IMR-90 (cell line): ENCODE measurements at places on chromosomes 13 and 19. TPM values are rescaled to one million over a fixed set of nuclear protein-coding genes. Genes with fewer than 3 reads are reported as not detected.

- DNase-seq, result no peak
Measured at GRCh38 chr19:5173993-5174392, 166.6 kb downstream of the PTPRS start.

- DNase-seq, result no peak
Measured at GRCh38 chr13:36190771-36191170, 23.6 kb downstream of the SOHLH2 start.

DNA sequence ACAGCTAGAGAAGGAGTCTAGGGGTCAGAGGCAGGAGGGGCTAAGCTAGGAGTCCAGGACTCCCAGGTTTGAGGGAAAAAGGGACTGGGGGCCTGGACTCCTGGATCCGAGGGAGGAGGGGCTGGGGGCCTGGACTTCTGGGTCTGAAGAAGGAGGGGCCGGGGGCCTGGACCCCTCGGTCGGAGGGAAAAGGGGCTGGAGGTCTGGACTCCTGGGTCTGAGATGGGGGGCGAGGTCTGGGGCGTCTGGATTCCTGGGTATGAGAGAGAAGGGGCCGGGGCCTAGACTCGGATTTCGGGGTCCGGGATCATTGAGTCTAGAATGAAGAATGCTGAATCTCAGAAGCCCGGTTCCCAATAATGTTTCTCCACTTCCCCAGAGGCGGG, 18.5 kb downstream of the BRSK1 start:
- no peak for DNase-seq

- DNase-seq, result no peak
Measured at GRCh38 chr13:73910733-73911132, 223.5 kb downstream of the KLF12 start.

DNA sequence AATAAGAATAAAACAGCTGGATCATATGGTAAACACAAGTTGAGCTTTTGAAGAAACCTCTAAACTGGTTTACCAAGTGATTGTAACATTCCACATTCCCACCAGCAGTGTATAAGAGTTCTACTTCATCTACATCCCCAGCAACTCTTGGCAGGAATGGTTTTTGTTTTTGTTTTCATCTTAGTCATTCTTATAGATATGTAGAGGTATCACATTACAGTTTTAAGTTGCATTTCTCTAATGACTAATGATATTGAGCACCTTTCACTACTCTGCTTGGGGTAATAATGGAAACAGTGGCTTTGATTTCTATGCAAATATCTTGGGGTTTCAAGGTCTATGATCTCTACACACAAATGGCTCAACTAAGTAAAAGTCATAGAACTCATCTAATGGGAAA, 614.5 kb downstream of the TBC1D4 start:
- DNase-seq, result no peak

DNA sequence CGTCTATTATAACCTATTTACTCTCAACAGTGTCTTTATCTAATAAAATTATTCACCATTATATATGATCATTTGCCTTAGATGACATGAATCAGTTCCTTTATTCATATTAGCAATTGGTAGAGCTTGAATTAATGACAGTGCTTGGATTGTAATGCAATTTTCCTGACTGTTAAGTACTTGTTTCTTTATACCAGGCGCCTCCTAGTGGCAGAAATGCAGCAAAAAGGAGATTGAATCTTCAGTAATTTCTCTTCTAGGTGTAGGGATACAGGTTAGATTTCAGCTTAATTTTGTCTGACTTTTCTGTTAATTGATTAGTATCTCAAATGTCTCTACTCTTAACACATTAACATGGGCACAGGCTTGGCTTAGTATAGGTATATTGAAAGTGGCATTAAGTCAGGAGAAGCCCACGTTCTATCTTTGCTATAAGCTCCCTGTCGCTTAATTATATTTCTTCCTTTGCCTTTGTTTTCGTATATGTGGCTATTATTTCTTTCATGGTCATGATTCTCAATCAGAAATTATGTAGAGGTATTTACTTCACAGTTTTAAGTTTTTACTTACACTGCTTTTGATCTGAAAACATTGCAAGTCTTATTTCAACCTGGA, 9.1 kb upstream of the LHFPL6 start:
- peak; percentile 78 for DNase-seq

- DNase-seq, result no peak
Measured at GRCh38 chr13:57991041-57991440, 359.5 kb downstream of the PCDH17 start.

DNA sequence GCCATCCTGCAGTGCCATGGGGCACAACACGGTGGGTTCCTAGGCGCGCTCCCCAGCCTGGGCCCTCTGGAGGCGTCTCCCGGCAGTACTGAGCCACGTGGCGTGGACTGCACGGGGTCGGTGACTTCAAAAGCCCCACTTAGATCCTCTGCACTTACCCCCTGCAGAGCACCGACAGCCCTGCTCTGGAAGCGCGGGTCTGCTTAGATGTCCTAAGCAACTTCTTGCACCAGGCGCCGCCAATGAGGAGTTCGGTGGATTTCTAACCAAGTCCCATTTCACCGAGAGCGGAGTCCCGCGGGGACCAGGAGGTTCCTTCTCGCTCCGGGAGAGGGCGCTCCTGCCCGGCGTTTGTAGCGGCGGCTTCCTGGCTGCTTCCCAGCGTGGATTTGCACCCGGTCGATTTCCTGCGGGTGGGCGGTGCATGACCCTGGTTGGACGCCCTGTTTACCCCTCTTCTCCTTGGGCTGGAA, 25.2 kb upstream of the ZNF845 start:
- no peak for DNase-seq

- peak; percentile 84 for DNase-seq
Measured at GRCh38 chr19:43700395-43701000, 15.4 kb upstream of the IRGC start.

DNA sequence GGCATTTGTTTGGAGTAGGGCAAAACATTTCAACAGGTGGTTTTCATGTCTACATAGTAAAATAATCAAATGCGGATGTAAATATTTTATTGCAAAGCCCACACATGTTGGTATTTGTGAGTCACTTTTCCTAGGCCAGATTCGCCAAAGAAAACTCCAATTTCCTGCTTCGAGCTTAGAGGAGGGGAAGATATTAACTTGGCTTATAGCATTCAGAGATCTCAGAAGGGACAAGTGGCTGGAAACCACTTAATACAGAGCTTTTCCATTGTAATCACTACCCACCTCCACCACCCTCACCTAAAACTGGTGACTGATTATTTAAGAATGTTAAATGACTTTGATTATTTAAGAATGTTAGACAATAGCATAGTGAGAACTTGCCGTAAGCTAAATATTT, 530.6 kb upstream of the SPRY2 start:
- no peak for DNase-seq

- DNase-seq, result no peak
Measured at GRCh38 chr19:7098096-7098495, 28.6 kb downstream of the ZNF557 start.

DNA sequence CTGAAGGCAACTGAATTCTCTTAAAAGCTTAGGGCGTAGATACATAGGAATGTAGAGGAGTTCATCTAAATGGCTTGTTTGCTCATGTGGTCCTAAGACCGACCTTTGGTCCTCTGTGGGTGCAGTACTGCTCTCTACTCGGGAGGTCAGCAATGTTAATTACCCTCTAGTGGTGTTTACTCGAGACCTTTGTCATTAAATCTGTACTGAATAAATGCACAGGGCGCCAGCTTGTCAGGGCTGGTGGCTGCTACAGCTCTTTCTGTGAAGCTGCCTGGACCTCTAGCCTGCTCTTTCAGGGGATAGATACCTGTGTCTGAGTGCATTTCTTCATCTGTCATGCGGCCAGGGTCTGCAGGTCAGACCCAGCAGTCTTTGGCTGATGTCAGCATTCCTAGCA, 29.2 kb upstream of the MPHOSPH8 start:
- DNase-seq, result no peak

- DNase-seq, result no peak
Measured at GRCh38 chr19:8192221-8192820, 16.8 kb upstream of the CERS4 start.

GRCh38 chr13:52785739-52786138, 46.1 kb upstream of the CNMD start:
- no peak for DNase-seq

DNA sequence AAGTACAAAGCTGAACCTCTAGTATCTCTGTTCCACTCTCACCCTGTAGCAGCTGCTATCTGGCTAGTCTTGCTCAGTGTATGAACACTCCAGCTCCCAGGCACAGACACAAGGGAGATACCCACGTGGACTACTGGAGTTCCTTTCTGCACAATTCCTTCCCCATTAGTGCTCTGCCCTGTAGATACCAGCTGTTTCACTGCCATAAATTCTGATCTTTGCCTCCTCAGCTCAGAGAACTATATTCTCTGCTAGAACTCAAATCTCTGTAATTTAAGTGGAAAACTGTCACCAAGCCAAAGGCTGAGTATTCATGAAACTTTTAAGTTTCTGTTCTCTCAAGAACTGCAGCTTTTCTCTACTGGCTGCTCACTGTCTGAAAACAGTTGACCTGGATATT, 273.7 kb downstream of the DIAPH3 start:
- DNase-seq, result peak; percentile 19

DNA sequence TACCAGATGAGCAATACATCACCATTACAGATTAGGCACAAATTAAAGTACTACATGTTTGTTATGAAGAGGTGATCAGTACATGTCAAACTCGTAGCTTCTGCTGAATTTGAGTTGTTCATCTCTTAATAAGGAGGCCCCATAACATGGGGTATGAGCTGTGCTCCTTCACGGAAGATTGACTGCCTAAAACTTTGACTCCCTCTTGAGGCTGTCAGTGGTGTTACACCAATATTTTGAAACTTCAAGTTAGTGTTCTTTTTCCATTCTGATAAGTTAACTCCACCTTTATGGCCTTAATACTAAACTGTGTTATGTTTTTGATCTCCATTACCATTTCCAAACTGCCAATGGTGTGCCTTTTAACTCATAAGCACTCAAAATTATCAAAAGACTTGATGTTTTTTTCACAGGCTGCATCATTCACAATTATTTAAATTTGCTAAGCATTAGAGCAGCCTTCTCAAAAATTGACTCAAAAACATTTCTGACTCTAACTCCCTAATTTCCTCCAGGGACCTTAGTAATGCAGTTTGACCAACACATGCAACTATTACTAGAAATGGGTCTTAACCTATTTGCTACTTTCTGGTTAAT, 1591.5 kb downstream of the PCDH9 start:
- peak; percentile 63 for DNase-seq

DNA sequence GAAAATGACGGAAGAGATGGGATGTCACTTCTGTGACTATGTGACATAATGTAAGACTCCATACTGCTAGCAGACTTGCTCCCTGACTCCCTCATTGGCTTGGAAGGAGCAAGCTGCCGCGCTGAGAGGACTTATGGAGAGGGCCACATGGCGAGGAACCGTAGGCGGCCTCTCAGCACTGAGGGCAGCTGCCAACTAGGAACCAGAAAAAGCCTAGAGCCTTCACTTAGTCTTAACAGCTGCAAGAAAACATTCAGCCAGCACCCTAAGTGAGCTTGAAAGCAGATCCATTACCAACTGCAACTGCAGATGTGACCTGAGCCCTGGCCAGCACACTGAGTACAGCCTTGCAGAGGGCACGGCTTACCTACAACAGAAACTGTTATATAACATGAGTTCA, 33.9 kb downstream of the USP12 start:
- no peak for DNase-seq

DNA sequence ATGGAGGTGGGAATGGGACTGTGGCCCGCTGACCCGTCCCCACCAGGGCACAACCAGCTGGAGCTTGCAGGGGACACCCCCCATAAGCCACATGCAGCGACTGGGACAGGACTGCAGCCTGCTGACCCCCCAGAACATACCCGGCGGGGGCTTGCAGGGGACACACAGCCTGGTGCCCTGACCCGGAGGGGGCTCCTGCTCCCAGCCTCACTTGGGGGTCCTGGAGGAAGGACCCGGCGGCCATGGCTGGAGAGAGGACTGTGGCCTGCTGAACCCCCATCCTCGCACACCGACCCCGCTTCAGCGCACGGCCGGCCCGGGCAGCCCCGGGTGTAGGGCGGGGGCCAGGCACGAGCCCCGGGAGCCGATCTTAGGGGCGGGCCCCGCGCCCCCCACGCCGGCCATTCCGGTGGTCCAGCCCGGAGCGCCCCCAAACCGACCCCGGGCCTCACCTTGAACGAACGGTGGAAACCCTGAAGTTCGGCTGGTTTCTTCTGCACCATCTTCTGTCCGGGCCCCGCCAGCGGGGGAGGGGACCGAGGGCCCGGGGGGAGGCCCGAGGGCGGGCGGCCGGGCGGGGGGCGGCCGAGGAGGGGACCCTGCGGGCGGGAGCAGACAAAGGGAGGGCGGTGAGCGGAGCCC, 574 bp downstream of the MKNK2 start:
- DNase-seq, result no peak

DNA sequence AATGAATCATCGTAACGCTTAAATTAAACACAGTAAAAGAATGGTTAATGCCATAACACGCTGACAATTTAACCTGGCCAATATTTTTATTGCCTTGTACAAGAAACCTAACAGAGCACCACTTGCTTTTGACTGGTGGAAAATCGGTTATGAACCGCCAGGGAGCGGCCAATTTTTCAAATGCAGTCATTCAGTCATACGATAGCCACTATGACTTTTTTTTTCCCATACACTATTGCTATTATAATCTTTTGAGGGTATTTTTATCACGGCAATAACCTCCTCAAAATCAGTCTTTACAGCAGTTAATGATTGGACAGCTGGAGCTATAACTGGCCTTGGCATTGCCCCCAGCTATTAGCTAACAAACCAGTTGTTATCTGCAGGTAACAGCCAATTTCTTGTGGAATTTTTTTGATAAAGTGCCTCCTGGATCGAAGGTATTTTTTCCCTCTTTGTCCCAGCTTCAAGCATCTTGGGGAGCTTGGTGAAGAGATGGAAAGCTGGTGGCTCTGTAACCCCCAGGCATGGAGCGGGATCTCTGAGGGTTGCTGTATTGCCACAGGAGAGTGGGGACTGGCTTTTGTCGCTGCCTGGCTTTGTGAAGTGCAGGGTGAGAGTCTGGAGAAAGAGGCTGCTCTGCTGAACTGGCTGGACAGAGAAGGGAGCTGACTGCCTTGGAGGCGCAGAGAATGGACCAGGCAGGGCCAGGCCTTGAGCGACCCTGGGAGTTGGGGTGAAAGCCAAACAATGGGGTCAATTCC, 198.4 kb upstream of the ZNF536 start:
- DNase-seq, result no peak

GRCh38 chr13:31352467-31352866, 152.7 kb downstream of the B3GLCT start:
- DNase-seq, result no peak

- DNase-seq, result no peak
Measured at GRCh38 chr13:71249011-71249410, 618.0 kb downstream of the DACH1 start.

- no peak for DNase-seq
Measured at GRCh38 chr19:45975306-45976070, 1.8 kb upstream of the NOVA2 start.

DNA sequence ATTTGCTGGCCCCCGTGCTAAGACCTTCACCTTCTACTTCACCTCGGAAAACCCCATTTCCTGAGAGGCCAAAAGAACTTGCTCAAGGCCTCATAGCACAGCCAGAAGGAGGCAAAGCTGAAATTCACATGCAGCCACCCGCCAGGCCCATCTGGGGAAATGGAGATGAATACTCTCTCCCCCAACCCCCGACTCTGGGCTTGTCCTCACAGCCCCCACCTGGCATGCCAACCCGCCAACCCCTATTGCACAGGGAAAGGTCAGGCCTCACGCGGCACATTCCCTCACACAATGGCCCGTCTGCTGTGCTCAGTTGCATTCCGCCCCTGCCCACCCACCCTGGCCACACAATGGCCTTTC, 3.2 kb downstream of the PRX start:
- DNase-seq, result no peak

CD209 gene
- not detected in 2 replicates for polyA plus RNA-seq

PALM gene
- 7.4 and 8.3 TPM in 2 replicates for polyA plus RNA-seq

ZMYM5 gene
- polyA plus RNA-seq, result 5.2 and 7.0 TPM in 2 replicates

ZNF30 gene
- 1.1 and 1.3 TPM in 2 replicates for polyA plus RNA-seq

ZNF541 gene
- not detected in 2 replicates for polyA plus RNA-seq

C2CD4C gene
- polyA plus RNA-seq, result 0.07 and 0.09 TPM in 2 replicates

ZNF682 gene
- polyA plus RNA-seq, result 1.3 and 1.7 TPM in 2 replicates

IRS2 gene
- 1.4 and 1.9 TPM in 2 replicates for polyA plus RNA-seq
